Inflammatory macrophage treated with lipopolysaccharide for 4 hours (primary cell): ENCODE measurements at places on chromosomes 1 and 21.

DNA sequence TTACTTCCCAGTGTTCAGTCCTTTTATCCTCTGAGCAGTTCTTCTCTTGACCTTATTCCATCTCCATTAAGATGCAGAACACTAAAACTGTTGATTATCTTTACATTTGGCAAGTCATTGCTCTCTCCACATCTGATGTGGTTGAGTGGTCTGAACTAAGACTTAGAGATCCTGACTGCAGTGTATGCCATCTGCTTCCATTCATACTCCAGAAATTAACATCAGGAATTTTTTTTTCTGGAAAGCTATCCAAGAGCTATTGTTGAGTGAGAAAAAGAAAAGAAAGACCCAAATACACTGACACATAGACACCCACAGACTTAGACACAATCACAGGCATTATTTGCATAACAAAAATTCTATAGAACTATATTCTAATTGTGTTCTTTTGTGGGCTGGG lies 3.7 kb upstream of the TRIM62 start:
- no peak for DNase-seq

DNA sequence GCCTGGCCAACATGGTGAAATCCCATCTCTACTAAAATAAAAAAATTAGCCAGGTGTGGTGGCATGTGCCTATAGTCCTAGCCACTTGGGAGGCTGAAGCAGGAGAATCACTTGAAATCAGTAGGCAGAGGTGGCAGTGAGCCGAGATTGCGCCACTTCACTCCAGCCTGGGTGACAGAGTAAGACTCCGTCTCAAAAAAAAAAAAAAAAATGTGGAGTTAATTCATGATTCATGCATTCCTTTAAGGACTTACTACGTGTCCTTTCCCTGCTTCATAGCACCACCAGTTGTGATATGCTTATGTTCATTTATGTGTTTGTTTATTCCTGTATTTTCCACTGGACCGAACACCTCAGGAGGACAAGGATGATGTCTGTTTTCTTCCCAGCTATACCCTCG lies 12.7 kb upstream of the PRELP start:
- no peak for DNase-seq

DNA sequence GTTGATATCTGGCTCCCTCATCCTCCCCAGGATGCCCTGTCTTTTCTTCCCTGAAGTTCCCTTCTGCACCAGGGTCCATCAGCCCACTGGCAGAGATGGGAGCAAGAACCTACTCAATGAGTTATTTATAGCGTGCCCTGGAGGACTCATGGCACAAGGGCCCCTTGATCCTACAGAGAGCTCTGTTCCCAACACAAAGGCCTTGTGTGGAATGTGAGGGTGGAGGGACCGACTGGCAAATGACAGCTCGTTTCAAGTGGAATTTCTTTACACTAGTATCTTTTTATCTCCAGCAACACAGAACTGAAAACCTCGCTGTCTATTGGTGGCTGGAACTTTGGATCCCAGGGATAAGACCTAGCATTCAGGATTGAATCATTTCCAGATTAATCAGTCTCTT lies 22.4 kb downstream of the CHI3L2 start:
- no peak for DNase-seq

DNA sequence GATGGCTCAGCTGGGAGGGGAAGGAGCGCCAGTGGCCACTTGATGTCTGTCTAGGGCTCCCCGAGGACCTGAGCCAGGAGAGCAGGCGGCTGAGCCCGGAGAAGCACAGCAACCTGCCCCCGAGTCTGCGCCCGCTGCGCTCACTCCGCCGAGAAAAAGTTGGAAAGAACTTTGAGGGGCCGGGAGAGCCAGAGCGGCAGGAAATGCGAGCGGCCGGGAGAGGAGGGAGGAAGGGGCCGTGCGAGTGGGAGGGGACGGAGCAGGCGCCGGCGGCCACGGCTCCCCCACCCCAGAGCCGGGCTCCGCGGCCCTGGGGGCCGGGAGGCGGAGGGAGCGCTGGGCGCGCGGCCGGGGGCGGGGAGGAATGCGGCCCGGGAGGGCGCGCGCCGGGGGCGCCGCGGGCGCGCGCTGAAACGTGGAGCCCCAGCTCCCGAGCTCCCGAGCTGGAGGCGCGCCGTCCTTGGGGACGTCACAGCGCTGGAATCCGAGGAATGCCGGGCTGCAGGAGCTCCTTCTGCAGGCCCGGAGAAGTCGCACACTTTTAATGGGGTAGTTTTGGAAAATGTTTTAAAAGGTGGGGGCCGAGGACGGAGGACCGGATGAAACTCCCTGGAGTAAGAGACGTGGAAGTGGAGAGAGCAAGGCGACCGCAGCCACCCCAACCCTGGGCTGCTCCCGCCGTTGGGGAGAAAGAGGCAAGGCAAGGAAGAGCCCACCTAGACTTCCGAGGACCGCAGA lies at the start of gene PTPN14:
Gene PTPN14, minus strand, starts transcription at position 167 of the 738 bp plus-strand sequence. CDS start 86,799 bp downstream, outside the sequence.
- no peak for DNase-seq
